SK-N-SH treated with all-trans-retinoic acid at 6 μM for 48 hours (cell line): ENCODE measurements at places on chromosomes 13 and 19.
A peak's percentile ranks its signal among the peaks of the same experiment; 100 is the strongest.

- no peak for ATAC-seq
These were observed 13.2 kb downstream of the ADGRE3 start for GRCh38 chr19:14661372-14661924.

GRCh38 chr19:1270854-1271527 lies 1.9 kb downstream of the CIRBP start:
- ATAC-seq = no peak

DNA sequence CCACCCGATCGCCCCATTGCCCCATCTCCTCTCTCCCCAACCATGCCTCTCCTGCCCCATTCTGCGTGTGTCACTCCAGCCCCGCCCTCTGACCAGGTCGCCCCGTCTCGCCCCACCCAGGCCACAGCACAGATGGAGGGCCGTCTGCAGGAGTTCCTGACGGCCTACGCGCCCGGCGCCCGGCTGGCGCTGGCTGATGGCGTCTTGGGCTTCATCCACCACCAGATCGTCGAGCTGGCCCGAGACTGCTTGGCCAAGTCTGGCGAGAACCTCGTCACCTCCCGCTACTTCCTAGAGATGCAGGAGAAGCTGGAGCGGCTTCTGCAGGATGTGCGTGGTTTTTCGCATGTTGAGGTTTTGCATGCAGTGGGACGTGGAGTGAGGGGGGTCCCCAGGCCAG lies 26.2 kb downstream of the MAST3 start:
- no peak for ATAC-seq

DNA sequence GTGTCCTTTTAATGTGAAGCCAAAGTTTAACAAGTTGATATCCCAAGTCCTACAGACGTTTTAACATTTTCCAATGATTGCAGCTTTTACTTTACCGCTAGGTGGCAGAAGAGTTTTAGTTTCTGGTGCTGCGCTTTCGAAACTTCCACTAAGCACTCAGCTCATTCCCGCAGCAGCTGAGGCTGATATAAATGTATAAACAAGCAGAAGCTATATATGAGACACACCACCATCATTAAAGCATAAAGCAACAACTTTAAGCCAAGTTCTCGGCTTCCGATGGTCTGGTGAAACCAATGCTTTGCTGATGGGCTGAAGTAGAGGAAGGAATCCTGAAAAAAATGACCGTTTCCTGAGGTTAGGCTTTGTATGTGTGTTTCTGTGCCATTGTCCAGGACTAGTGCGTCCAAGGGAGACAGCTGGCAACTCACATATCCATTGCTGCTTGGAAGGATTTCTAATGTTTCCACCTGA lies 753.9 kb downstream of the OLFM4 start:
- peak; percentile 67; the same call in 2 of the 3 replicates for ATAC-seq

DNA sequence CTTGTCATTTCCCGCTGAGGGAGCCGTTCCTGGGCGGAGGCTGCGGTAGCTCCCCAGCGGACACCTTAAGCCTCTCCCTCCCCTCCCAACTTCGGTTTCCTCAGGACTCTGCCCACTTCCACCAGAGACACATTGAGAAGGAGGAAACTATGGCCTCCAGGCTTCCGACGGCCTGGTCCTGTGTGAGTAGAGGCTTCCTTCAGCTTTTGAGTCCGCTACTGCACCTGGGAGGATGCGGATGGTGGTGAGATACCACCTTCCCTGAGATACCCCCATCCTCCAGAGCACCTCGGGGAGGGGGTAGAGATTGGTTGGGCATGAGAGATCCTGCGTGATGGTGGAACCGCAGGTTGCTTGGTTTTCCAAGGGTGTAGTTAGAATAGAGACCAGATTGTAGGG lies 955 bp downstream of the ZNF274 start:
- ATAC-seq = no peak

- ATAC-seq = no peak
These were observed 51.6 kb downstream of the ZNF146 start for GRCh38 chr19:36266375-36266961.

- no peak for ATAC-seq
These were observed 40.5 kb upstream of the GAS6 start for GRCh38 chr13:113904411-113904810.

DNA sequence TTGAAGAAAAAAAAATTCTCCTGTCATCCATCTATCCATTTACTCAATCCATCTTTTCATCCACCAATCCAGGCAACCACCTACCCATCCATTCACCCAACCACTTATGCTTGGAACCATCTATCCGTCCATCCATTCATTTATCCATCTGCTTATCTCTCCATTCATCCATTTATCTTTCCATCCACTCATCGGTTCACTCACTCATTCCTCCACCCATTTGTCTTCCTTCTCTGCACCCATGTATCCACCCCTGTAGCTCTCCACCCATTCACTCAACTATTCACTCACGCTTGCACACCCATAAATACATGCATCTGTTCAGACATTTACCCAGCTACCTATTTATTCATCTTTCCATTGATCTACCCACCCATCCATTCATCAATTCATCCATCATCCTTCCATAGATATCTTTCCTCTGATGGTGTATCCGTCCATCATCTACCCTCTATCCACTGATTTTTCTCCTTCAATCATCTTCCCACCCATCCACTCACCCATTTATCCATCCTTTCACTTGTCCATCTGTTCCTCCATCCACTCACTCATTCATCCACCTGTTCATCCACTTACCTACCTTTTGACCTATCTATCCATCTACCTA lies 9.5 kb downstream of the NPHS1 start:
- no peak for ATAC-seq

DNA sequence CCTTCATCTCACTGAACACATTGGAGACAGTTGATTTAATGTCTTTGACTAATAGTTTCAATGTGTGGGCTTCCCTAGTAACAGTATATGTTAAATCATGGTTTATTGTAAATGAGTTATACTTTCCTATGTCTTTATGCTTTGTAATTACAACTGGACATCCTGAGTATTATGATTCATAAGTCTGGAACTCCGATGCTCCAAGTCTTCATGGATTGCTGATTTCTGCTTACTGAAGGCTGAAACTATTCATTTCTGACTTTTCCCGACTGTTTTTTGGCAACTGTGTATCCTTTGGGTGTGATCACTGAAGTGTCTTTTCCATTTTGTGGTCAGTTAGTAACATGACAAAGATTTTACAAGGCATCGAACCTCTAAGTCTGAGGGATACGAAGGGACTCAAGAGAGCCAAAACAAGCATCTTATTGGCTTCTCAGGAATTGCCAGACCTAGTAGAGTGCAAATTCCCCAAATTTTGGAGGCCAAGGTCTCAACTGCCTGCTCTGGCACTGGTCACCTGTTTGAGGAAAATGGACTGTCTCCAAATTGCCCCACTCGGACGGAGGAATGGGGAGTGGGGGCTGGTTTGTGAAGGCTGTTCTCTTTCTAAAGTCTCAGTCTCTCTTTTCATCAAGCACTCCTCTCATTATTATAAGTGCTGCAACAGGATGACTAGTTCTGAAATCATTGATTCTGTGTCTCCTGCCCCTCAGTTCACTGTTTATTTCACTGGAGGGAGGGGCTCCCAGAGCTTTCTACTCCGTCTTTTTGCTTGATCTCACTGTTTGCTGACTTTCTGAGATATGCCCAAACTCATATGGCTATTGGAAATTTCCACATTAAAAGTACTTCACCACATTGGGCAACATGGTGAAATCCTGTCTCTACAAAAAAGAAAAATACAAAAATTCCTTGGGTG lies 20.2 kb upstream of the CD70 start:
- peak; percentile 87 for ATAC-seq

GRCh38 chr19:1136621-1137317 lies 33.0 kb downstream of the GPX4 start:
- no peak for ATAC-seq

DNA sequence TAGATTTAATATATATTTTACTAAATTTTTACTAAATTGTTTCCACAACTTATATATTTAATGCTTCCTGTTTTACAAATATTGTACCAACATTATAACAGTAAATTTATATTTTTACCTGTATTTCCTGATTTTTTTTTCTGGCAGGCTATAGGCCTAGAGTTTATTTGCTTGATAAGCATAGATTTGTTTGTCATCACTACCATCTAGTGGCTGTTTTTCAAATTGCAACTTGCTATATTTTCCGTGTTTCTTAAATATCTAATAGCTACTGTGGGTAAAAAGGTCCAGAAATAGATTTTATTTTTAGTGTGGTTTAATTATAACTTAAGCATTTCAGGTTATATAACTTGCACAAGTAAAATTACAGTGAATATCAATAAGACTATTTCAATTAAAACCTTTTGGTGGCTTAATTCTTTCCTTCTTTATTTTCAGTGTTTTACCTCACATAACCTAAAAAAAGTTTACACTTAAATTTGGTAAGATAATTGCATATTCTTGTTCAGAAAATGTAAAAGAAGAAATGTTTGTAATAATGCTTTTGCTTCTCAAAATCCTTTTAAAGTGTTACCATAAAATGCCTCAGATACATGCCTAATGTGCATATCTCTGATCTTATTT lies 60.6 kb downstream of the NDFIP2 start:
- ATAC-seq = peak; percentile 58

DNA sequence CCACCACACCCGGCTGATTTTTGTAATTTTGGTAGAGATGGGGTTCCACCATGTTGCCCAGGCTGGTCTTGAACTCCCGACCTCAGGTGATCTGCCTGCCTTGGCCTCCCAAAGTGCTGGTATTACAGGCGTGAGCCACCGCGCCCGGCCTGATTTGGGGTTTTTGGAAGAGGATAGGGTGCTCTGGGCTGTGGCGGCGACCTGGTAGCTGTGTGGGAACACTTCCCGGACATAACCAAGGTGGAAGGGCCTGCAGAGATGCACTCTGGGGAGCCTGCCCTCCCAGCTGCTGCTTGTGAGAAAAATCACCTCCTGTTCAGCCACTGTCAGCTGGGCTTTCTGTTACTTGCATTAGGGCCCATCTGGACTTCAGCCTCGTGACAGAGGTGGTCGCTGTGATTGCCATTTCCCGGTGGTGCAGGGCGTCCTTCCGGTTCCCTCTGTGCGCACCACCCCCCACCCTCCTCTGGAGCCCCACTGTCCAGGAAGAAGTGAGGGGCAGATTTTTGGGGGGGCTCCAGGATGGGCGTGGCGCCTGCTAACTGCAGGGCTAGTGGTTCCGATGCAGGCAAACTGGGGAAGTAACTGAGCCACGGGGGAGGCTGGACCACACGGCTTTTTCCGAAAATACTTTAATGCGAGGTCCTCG lies 7.5 kb downstream of the IL4I1 start:
- no peak for ATAC-seq

- no peak for ATAC-seq
These were observed 11.9 kb downstream of the PEX11G start for GRCh38 chr19:7476777-7477494.

DNA sequence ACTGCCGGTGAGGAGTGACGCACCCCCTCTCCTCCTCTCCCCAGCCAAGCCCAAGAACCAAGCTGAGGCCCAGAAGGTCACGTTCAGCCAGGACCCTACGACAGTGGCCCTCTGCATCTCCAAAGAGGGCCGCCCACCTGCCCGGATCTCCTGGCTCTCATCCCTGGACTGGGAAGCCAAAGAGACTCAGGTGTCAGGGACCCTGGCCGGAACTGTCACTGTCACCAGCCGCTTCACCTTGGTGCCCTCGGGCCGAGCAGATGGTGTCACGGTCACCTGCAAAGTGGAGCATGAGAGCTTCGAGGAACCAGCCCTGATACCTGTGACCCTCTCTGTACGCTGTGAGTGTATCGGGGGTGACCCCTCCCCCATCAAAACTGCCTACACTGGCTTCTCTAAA lies 19.2 kb upstream of the TOMM40 start:
- no peak for ATAC-seq

GRCh38 chr19:5045956-5046338 lies 77.0 kb downstream of the KDM4B start:
- ATAC-seq = no peak

- peak; percentile 93 for ATAC-seq
These were observed 459 bp downstream of the PCDH20 start for GRCh38 chr13:61415058-61415721.
